Fibroblast of lung (primary cell): ENCODE measurements at places on chromosomes 7 and 10. TPM values are rescaled to one million over a fixed set of nuclear protein-coding genes. Genes with fewer than 3 reads are reported as not detected.

Gene CHRM2
- total RNA-seq = 2.3 and 7.9 TPM in 2 replicates

Gene TMEM213
- not detected in 2 replicates for total RNA-seq

DNA sequence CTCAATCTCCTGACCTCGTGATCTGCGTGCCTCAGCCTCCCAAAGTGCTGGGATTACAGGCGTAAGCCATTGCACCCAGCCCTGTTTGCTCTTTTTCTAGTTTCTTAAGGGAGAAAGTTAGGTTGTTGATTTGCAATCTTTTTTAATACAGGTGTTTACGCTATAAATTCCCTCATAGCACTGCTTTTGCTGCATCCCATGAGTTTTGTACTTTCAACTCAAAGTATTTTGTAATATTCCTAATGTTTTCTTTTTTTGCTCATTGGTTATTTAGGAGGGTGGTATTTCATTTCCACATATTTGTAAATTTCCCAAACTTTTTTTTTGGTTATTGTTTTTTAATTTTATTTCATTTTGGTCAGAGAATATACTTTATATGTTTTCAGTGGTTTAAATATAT lies 11.6 kb downstream of the TPST1 start:
- no peak for DNase-seq

Gene POLR2J2
- 1.5 and 2.1 TPM in 2 replicates for total RNA-seq

DNA sequence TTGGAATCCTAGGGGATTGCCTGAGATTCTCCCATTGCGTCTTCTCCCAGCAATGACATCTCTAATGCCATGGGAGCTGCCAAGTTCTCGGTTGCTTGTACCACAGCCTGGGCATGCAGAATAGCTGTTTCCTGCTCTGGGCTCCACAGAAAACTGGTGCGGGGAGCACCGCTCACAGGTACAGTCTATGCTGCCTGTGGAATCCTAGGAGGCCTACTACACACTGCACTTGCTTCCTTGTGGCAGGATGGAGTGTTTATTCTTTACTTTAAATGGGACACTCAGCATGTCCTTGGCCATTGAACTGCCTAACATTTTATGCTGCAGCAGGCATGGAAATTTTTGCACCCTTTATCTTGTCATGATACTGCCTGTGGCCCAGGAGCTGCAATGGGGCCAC lies 378.8 kb upstream of the SHH start:
- no peak for DNase-seq

- DNase-seq = no peak
Measured at GRCh38 chr10:43264344-43264964, 2.4 kb downstream of the RASGEF1A start.

Gene ZEB1
- total RNA-seq = 172 and 221 TPM in 2 replicates

DNA sequence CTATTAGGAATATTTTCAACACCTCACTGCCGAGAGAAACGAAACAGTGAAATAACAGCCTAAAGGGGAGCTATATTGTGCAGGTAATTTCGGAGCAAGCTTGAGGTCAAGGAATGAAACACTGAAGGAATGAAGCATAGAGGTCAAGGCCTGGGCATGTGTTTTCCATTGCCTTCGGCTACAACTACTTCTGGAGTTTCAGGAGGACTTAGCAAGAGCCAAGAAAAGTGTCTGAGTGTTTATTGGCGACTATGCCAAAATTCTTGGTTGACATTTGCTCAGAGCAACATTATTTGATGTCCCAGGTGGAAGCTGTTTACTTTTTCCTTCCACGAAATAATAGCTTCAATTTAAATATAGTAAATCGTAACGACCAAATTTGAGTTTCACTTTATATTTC lies 89.6 kb upstream of the IFRD1 start:
- no peak for DNase-seq
